ENCODE measurements at places on chromosomes 12 and 14.

DNA sequence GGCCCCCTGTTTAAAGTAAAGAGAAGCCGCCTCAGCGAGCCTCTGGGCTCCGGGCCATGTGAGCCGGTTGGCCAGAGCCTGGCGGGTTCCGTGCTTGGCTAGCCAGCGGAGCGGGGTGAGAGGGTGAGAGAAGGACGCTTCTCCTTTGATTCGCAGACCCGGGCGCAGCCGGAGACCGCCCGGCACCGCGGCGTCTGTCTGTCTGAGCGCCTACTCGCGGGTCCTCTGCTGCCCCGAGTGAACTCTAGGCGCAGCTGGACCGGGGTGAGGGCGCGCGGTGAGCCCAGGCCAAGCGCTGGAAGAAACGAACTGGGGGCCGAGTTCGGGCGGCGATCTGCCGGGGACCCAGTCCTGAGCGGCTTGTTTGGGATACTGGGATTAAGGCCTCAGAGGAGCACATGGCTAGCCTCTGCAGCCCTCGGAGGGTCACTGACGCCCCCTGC lies 41.4 kb upstream of the TBX5 start:
- DNase-seq: no peak

DNA sequence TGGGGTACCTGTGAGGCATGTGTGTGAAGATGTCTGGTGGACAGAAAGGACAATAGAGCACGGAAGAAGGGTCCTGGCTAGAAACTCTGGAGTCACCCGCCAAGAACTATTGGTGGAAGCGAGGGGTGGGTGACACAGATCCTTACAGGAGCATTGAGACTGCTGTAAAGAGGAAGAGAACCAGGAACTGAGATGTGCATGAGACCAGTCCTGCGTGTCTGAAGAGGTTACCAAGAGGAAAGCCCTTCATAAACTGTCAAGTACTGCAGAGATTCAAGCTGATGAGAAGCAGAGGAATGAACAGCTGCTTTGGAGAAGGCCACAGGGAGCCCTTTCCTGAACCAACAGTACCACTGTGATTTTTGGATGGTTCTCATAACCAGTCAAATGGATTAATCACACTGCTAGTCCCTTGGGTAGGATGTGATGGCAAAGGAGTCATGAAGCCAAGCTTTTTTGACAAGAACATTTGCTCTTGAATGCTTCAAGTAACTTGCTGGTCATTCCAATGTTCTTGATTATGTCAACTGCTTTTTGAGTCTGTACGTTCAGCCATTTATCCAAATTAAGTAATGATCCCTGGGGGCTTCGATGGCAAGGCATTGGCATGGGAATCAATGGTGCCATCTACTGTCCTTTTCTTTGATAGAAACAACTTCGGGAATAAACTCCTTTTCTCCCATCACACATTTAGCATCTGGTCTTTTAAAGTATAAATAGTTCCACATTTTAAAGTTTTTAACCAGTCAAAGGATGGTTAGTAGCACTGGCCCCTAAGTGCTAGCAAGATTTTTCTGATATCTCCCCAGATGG lies 42.9 kb downstream of the GPR135 start:
- no peak for DNase-seq

DNA sequence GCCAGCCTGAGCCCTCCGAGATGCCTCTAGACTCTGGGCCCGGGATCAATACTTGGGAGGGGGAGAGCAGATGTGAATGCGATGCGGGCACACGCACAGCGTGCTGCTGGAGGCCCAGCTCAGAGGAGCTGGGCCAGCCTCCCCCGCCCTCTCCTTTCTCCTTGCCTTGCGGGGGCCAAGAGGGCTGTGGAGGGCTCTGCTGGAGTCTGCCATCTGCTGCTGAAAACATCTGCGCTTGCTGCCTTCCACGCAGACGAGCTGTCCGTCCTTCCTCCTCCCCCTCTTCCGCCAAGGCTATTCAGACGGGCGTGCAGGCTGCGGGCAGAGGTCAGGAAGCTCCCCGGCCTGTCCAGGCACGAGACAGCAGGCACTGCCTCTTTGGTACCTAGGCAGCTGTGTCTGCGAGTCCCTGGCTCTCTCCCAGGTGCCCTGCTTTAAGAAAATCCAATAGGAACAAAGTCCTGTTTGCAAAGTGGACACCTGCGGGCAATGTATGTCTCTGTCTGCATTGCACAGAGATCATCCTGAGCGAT lies 75.2 kb downstream of the SPRING1 start:
- no peak for DNase-seq

GRCh38 chr12:131986361-131986760 lies 36.6 kb downstream of the EP400 start:
- no peak for DNase-seq

- DNase-seq: no peak
Measured at GRCh38 chr12:17438141-17438540, 651.9 kb downstream of the RERGL start.

DNA sequence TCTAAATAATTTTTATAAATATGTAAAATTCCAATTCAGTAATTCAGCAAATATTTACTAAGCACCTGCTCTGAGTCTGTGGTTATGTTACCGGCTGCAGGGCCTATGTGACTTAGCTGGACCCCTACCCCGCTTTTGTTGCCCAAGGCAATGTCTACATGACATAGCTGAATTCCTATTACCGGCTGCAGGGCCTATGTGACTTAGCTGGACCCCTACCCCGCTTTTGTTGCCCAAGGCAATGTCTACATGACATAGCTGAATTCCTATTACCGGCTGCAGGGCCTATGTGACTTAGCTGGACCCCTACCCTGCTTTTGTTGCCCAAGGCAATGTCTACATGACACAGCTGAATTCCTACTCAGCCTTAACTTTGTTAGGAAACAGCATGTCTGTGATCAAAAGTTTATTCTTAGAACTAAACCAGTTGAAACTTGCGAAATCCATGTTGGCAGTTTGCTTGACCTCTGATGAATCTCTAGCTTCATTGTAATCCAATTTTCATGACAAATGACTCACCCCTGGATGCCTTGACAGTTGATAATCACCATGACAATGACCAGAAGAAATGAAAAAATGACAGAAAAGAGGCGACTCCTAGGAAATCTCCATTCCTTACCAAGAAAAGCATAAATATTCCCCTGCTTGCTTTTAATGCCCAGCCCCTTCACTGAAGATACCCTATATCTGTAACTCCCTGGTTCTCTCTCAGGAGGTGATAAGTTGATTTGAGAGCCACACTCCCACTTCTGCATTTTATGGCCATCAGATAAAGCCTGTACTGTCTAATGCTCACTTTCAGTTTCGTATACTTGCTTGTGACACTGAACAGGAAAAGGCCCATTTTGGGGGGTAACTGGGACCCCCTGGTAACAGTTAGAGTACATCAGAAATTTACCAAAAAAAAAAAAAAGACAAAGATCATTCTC lies 148.4 kb upstream of the SYT10 start:
- DNase-seq: no peak
